Ovary (tissue), 10 donors: ENCODE measurements at places on chromosomes 7 and 10.

DNA sequence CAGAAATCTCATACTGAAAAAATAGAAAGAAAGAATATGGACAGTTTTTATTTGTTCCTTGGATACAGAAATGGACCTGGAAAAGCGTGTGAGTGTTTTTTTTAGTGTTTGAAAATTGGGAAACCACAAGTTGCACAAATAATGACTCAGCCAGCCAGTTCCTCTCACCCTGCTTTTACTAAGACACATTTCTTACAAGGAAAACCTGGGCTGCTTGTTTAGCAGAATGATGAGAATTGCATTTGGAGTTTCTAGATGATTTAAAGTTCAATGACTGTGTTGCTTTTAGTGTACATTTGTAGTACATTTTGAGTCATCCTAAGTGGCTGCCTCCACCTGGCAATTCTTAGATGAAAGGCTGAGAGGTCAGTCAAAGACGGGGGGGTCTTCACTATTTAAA is 218.7 kb downstream of the ABCA13 start:
- no peak for DNase-seq

GRCh38 chr7:122743211-122743610 is 40.5 kb upstream of the RNF148 start:
- no peak for DNase-seq

DNA sequence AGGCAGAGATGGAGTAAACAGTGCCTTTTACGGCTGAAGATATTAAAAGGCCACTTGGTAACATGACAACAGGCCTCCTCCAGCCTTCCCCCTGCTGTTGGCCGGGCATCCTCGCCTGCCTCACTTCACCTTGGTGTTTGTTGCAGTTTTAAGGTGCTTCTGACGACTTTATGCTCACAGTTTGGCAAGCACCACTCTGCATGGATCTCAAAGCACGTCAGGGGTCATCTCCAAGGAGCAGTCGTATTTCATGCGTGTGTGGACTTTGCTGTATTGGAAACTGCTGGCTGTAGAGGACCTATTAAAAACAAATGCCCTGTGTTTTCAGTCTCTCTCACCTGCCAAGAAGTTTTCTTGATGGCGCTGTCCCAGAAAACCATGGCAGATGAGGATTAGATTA is 483.1 kb downstream of the RPS24 start:
- no peak for DNase-seq

- no peak for DNase-seq
Observed at GRCh38 chr10:101939008-101939648, 95.5 kb upstream of the KCNIP2 start.

DNA sequence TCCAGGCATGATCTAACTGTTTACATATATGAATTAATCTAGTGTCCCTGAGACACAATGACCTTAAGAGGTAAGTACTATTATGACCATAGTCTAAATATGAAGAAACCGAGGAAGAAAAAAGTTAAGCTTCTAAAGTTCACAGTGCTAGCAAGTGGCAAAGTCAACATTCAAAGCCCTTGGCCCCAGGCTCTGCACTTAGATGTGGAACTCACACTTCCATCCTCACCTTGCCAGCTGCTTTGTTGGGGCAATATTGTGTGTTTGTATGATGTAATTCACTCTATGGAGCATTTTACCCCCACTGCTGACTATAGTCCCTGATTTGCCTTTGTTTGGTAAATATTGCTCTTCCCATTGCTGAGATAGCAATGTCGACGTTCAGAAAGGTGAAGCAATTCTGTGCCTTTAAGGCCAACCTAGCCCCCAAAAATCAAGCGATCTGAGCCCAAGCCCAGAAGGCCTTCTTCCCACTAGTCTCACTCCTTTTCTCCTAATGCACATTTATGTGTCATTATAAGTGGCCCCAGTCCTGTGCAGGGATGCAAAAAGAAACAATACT is 487.6 kb upstream of the ZMIZ1 start:
- no peak for DNase-seq

DNA sequence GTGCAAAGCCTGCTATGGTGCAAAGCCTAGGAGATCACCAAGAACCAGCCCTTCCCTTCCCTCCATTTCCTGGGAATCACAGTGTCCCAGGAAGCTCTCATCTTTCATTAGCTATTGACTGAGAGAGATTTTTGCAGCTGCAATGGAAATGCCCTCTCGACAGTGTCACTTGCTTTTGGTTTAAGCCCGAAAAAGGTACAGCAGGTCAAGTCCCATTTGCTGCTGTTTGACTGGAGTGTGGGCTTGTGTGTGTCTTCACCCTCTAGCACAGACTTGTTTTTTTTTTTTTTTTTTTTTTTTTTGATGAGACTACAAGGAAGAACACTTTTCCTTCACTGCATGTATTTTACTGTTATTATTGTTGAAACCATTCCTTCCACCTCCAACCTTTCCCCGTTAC is 36.3 kb downstream of the NRG3 start:
- DNase-seq: no peak
